ENCODE measurements at places on chromosomes 2 and 18.
A peak's percentile ranks its signal among the peaks of the same experiment; 100 is the strongest.

DNA sequence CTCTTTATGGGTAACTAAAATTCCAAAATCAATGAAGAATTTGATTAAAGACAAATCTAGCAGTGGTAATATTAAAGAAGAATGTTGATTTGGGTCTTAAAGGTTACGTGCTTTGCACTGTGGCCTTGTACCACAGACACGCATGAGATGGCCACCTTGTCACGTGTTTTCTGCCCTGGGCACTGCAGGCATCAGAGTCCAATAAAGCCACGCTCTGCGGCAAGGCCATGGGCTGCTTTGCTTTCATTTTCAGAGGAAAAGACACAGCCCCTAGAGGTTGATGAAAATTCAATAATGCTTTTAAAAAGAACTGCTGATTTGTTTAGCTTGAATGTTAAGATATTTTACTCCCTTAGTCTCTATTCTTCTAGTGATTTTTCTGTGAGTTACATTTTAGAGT, 30.4 kb downstream of the AOX1 start:
- DNase-seq: no peak

DNA sequence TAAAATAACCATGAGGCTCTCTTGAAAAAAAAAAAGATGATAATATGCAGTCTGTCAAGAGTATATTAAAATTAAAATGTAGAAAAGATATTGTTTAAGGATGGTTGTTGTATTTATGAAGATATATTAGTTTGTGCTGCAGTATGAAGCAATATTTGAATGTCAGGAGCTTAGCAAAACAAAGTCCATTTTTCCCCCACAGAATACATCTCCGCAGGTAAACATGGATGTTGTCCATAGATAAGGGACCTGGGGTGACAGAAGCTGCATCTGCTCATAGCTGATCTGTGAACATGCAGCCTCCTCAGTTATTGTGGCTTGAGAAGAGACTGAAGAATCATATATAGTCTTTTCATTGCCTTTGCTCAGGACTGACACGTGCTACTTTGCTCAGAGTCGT, 366.1 kb upstream of the MMADHC start:
- no peak for DNase-seq

DNA sequence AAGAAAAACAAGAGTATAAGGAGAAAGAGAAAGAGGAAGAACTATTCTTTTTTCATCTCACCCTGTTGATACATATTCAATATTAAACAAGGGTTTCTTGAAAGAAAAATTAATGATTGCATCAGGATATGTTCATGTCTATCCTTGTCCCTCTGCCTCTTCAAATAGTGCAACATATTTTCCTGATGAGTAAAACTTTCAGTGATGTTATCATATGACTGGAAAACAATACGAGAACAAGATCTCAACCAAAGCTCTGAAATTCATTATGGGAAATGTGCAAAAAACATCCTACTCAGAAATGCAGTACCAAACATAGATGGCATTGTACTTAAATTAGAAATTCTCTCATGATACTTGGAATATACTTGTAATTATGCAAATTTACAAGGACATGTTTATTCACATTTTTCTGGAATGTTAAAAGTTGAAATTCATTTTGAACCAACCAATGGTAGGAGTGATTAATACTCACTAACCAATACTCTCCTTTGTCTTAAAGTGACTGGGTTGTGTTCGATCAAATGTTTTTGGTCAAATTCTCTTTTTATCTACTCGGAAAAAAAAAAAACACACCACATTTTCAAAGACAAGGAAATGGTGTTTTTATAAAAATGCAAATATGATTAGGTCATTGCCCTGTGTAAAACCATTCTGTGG, 148.9 kb upstream of the GULP1 start:
- no peak for DNase-seq

- no peak for DNase-seq
Measured at GRCh38 chr2:219706823-219707281, 79.4 kb downstream of the SLC4A3 start.

- no peak for DNase-seq
Measured at GRCh38 chr2:26731714-26732113, 32.4 kb upstream of the SLC35F6 start.

DNA sequence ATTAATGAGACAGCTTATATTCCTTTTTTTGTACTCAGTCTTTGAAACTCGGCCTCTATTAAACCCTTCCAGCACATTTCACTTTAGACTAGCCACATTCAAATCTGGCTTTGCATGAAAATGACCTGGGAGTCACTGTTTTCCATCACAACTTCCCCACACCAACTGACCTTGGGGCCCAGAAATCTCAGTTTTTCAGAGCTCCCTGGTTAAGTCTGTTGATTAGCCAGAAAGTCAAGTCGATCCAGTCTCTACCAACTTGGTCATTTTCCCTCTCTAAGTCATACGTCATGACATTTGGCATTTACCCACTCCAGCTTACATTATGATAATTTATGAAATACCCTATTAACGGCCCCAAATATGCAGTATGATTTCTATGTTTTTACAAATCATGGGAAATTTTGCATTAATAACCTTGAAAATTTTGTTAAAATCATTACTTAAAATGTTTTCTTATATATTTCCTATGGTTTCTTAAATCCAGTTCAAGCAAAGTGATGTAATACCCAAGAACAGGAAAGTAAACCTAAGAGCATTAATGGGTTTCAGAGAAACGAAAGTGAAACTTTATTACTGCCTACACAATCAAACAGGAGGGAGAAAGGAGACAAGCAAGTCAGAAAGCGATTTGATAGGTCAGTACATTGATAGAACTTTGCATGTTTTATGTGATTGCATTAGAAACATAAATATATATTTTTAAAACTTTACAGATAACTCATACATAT, 77.1 kb downstream of the SPATS2L start:
- DNase-seq: no peak

DNA sequence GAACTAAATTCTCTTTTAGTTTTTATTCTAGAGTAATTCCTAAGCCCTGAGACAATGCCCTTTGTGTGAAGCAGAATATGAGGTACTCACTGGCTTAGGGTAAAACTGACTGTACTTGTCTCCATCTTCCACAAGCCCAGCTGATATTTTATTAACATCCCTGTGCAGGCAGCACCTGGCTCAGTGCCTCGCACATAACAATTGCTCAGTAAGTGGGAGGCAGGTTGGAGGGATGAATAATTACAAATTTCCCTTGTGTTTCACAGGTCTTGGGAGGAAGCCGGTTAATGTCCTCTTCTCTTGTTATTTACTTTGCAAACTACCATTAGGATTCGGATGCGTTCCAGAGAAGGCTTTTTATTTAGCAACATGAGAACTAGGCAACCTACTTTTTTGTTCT, 249.8 kb upstream of the FSHR start:
- no peak for DNase-seq

DNA sequence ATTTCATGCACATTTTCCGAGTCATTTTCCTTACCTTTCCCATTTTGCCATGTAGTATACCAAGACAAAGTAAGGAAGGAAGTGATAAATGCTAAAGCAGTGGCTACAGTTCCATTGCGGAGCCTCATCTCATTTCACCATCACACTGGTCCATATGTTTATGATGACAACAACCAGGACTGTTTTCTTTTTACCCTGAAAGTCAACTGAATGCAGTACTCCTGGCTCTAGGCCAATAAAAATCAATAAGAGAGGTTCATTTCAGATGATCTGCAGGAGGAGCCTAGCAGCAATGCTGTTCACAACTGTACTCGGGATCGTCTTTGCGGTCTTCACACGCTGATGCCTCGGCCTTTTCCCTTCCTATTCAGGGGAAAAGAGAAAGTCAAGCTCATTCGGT, 4.7 kb downstream of the MGAT4A start:
- DNase-seq: no peak

DNA sequence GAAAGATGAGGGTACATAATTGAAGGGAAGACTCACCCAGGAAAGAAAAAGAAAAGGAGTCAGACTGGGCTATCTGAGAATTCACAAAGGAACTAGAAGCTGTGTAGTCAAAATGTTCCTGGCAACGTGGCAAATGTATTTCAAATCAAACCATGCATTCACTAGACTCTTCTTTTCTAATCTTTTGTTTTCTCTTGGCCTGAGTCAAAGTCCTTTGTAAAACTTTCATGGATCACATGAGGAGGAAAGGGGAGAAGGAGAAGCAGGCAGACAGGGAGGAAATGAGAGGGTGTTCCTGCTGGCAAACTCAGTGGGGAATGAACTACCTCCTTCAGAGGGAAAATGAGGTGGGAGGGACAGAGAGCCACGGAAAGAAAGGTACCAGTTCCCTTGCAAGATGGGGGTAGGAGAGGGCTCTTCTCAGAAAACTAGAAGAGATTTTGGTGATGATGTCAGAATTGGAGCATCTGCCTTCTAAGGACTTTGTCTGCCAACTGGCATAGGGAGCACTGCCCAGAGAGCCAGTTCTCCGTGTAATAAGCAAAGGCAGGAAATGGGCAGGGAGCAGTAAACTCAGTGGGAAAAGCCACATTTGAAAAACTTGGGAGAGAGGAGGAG, 51.4 kb downstream of the SLC8A1 start:
- DNase-seq: no peak

- DNase-seq: peak; percentile 24
Measured at GRCh38 chr2:61537277-61537949, 743 bp downstream of the XPO1 start.

DNA sequence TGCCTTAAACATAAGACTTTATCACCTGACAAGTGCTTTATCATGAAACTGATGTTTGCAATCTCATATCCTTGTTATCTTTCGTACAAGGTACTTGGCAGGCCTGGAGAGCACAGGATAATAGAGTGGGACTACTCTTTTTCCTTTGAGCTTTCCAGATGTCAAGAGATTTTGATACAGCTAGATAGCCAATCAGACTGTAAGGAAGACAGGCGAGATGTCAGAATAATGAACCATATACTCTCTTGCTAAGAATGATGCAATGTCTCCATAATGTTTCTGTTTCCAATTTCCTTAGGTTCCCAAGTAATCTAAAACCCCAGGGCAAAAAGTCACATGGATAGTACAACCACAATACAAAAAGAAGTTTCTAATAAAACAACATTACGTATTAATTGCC, 313.1 kb downstream of the PDE11A start:
- no peak for DNase-seq

DNA sequence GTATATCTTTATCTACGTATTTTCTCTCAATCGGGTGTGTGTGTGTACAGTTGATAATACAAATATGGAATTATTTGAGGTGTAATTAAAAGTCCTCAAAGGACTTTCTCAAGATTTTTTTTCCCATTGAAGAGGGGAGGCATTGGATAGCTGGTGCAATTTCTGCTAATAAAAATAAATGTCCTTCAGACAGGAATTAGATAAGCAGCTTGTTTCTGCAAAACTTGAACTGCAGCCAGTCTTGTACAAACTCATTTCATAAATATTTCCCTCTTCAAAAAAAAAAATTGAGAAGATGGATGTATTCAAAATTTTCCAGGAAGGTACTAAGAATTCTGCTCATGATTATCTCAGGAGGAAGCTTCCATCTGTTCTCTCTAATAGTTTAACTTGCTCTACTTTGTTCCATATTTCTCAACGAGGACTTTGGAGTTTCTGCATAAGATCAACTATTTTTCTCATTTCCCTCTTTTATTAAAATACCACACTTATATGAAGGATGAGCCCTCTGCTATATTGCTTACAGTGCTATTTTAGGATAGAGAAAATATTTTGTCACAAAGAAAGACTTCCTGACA, 33.0 kb upstream of the GLS start:
- no peak for DNase-seq

- DNase-seq: no peak
Measured at GRCh38 chr2:239348563-239349452, 52.0 kb downstream of the HDAC4 start.

GRCh38 chr2:97738179-97739019, 25.0 kb downstream of the ZAP70 start:
- DNase-seq: no peak

GRCh38 chr2:27857417-27858172, 32.6 kb downstream of the RBKS start:
- no peak for DNase-seq
